Activated gamma-delta T cell treated with anti-CD3 and anti-CD28 coated beads, Interleukin-2, amount 50 U/mL, for 16 hours (primary cell): ENCODE measurements at places on chromosomes 7 and 10.

- no peak for DNase-seq
Measured at GRCh38 chr7:157003756-157004520, 6.5 kb downstream of the MNX1 start.

DNA sequence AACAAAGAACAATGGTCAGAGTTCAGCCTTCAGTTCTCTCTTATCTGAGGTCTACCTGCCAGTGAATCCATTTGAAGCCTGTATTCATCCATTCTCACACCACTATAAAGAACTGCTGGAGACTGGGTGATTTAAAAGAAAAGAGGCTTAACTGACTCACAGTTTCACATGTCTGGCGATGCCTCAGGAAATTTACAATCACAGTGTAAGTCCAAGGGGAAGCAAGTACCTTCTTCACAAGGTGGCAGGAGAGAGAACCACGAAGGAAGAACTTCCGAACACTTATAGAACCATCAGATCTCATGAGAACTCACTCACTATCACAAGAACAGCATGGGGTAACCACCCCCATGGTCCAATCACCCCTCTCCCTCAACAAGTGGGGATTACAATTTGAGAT lies 33.0 kb upstream of the SLC25A13 start:
- DNase-seq = no peak

GRCh38 chr7:33880787-33881186 lies 24.6 kb upstream of the BMPER start:
- DNase-seq = no peak

- no peak for DNase-seq
Measured at GRCh38 chr10:98403812-98404504, 11.0 kb downstream of the PYROXD2 start.

DNA sequence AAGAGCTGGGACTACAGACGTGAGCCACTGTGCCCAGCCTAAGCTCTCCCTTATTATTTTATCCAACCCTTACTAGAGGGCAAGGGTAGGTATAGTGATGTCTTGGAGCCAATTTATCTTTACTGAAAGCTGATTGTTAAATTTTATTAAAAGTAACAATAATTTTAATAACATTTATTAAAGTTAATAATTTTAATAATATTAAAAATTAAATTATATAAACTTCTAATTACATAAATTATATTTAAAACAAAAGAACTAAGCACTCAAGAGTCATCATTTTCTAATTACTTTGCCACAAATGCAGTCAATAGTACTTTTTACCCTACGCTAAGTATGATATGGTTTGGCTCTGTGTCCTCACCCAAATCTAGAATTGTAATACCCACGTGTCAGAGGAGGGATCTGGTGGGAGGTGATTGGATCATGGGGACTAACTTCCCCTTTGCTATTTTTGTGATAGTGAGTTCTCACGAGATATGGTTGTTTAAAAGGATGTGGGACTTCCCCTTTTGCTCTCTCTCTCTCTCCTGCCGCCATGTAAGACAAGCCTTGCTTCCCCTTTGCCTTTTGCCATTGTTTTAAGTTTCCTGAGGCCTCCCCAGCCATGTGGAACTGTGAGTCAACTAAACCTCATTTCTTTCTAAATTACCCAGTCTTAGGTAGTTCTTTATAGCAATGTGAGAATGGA lies 58.4 kb upstream of the ETV1 start:
- no peak for DNase-seq

DNA sequence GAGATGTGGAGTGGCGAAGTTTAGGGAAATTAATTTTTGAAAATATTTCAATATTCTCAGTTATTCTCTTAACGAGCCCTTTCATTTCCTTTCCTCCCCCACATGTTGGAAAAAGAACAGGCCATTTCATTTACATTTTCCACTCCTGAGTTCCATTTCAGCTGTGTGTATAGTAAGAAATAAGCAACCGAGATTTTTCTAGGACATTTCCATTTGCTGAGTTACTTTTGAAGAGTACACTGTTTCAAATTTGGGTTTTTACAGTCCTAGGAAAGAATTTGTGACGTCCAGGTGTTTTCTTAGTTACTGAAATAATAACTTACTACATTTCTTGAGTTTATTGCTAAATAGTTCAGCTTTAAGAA lies 1.2 kb downstream of the SEPTIN7 start:
- DNase-seq = no peak

DNA sequence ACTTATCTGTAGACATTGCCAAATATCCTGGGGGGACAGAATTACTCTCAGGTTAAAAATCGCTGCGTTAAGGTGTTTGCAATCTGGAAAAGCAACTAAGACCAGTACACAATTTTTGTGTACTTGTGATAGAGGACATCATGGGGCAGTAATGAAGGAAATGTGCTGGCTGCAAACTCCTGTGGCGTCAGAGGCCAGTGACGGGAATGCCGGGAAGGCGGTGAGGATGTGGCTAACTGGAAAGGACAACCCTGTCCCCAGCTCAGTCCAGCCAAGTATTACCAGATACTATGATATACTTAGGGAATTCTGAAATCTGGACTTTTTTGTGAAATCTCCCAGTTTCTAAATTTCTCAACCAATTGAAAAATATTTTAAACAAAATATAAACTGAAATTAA lies 103.1 kb upstream of the NANOS1 start:
- DNase-seq = no peak

DNA sequence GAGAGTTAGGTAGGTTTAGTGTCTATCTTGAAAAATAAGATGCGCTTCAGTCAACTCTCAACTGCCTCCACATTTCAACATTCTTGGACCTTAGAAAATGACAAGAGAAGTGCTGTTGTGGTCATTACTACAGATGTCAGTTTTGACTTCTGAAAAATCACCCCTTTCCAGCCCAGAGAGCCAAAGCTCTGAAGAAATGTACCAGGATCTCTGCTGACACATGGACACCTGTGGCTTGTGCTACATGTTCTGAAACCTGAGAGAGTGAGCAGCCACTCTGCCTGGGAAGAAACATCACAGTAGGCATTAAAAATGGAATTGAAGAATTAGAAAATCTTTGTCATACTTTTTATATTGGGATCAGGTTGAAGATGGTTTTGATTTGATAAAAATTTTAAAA lies 35.9 kb upstream of the FEZF1 start:
- DNase-seq = no peak

GRCh38 chr10:36493516-36493880 lies 631.9 kb upstream of the ANKRD30A start:
- no peak for DNase-seq

DNA sequence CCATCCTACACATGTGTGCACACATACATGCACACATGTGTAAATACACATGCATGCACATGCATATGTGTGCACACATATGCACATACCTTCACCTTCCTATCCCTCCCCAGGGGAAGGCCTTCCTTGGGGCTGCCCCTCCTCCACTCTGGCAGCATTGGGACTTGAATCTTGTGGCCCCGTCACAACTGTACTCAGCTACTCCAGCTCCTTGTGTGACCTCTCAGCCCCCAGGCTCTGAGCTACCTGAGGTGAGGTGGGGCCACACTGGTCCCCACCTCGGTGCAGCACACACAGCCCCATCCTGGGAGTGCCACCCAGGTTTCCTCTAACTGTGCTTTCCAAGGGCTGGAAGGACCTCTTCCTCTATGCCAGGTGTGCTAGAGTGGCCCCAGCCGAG lies 116.0 kb downstream of the LHPP start:
- no peak for DNase-seq

- DNase-seq = no peak
Measured at GRCh38 chr10:99937630-99938029, 72.1 kb downstream of the DNMBP start.

- no peak for DNase-seq
Measured at GRCh38 chr10:12394241-12395033, 45.1 kb downstream of the CAMK1D start.

DNA sequence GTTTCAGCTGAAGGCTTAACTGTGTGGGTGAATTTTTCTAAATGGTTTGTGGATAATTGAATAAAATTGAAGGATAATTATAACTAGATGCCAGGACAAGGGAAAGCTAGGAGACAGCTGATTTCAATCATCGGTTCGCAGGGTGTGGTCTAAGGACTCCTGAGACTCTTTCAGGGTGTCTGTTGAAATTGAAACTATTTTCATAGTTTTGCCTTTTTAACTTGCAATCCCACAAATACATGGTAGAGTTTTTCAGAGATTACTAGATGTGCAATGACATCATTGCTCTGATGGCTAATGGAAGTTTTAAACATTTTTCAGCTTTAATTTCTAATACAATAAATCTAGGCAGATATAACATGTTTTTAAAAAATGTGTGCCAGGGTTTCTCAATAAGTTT lies 18.5 kb downstream of the TRUB1 start:
- DNase-seq = no peak

DNA sequence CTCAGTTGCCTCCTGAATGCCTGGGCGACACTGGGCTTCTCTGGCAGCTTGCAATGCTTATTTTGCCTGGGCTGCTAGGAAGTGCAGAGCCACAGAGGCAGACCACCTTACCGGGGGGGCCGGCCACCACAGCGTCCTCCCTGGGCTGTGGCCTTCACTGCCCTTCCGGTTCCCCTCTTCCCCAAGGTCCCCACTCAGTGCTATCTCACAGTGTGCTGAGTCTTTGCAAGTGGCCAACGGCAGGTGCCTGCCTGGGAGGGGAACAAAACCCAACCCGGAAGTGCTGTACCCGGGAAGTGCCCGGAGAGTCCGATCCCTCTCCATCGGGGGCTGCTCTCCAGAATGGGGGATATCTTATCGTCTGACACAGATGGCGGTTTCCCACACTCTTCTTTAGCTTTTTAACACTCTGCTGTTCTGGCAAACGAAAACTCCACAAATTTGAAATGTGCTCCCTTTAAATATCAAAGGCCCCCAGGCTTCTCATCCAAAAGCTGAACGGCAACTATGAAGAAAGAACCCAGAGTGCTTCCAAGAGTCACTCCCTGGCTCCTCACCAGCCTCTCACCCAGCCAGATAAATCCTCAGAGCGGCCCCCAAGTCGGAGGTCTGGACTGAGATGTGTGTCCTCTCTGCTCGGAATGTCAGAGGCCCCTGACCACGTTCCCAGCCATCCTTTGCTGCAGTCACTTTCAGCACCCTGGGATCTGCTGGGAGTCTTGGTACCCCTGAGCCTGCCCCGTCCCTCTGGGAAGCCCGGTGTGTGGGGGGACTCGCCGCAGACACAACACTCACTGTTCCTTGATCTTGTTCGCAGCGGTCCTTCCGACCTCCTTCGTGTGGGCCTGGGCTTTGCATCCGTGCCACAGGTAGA lies 165.1 kb downstream of the SVIL start:
- DNase-seq = no peak

GRCh38 chr10:110174201-110174600 lies 33.2 kb upstream of the MXI1 start:
- no peak for DNase-seq

DNA sequence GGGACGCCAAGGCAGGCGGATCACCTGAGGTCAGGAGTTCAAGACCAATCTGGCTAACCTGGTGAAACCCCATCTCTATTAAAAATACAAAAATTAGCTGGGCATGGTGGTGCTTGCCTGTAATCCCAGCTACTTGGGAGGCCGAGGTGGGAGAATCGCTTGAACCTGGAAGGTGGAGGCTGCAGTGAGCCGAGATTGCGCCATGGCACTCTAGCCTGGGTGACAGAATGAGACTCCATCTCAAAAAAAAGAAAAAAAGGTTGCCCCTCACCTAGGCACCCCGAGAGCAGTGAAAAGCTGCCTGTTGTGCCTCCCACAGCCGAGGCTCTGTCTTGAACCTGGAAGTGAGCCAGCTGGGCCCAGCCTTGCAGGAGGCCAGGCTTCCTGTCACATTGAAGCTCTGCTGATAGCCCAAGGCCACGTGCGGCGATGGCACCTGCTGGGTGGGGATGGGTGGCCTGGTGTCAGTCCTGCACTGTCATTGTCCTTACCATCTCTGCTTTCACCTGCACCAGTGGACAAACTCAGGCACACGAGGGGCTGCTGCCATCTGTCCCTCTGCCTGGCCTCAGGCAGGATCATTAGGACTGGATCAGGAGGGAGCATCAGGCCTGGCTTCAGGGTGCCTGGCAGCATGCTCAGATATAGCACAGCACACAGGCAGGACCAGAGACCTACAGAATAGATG lies 37.8 kb downstream of the DNAJB12 start:
- no peak for DNase-seq

GRCh38 chr7:120732256-120732655 lies 125.7 kb downstream of the TSPAN12 start:
- DNase-seq = no peak

DNA sequence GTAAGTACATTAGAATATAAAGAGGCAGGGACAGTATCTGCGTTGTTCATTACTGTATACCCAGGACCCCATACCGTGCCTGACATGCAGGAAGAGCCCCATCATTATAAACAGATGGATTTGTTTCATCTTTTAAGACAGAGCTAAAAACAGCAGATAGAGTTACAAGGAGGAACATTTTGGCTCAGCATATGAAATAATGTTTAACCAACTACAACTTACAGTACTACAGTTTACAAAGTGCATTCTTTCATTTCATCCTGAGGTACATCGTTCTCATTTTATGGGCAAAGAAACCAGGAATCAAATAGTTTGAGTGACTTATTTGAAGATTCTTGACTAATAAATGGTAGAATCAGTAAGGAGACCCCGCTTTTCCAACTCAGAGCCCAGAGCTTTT lies 38.1 kb upstream of the AGBL3 start:
- no peak for DNase-seq

GRCh38 chr10:33309406-33309805 lies 25.1 kb downstream of the NRP1 start:
- no peak for DNase-seq

GRCh38 chr10:125124907-125125306 lies 35.5 kb downstream of the CTBP2 start:
- DNase-seq = no peak

DNA sequence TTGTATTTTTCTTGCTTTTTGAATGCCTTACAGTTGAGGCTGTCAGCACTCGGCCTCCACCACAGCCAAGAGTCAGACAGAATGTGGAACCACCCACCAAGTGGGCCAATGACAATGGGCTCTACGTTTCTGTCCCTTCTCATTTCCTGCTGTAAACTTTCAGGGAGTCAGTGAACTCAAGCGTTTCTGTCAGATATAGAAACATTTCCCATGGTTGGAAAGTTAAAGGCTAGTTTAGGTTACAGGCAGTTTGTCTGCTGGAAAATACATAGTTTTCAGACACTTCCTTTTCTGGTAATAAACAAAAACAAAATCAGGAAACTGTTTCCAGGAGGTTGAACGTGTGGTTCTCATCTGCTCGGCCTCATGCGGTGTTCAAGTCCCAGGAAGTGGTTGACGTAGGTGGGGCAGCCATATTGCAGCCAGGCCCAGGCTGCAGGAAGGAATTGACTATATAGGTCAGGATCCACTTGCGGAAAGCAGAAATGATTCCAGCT lies 245.1 kb downstream of the CAMK1D start:
- no peak for DNase-seq

GRCh38 chr7:37262181-37262580 lies 186.5 kb downstream of the ELMO1 start:
- DNase-seq = no peak
